ENCODE measurements at places on chromosomes 11 and 22.
A peak's percentile ranks its signal among the peaks of the same experiment; 100 is the strongest.

- peak; percentile 28 for DNase-seq
Measured at GRCh38 chr11:129323896-129324502, 51.6 kb upstream of the BARX2 start.

DNA sequence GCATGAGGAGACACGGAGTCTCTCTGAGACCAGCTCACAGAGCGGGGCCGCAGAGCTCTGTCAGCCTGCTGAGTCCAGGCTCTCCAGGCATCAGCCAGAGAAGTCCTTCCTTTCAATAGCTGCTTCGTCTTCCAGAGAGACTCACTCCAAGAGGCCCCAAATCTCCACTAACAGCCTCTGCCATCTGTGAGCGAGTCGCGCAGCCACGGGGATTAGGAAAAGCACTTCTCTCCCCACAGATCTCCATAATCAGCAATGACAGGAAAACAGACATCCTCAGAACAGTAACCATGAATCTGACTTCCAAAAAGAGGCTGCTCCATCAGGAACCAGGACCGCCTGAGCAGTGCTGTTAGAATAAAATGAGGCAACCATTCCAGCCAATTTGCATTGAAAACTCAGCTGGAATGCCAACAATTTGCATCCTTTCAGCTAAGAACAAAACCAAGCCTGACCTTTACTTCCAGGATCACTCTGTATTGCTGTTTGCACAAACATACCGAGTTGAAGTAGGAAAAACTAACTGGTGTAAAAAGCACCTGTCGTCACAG lies 65.4 kb downstream of the SMCO4 start:
- peak; percentile 11 for DNase-seq

GRCh38 chr11:133325711-133326110 lies 206.6 kb downstream of the OPCML start:
- no peak for DNase-seq

DNA sequence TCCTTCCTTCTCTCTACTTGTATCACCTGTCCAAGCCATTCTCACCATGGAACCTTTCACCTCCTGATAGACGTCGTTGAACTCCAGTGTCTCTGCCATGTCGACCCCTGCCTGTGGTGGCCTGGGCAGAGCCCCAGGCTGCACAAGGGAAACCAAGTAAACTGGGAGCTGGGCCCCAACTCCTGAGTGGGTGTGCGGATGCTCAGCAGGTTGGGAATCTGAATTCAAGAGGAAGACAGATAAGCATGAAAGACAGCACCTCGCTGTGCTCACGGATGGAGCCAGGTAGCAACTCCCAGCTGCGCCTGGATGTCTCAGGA lies 709 bp downstream of the SSRP1 start:
- DNase-seq: no peak

DNA sequence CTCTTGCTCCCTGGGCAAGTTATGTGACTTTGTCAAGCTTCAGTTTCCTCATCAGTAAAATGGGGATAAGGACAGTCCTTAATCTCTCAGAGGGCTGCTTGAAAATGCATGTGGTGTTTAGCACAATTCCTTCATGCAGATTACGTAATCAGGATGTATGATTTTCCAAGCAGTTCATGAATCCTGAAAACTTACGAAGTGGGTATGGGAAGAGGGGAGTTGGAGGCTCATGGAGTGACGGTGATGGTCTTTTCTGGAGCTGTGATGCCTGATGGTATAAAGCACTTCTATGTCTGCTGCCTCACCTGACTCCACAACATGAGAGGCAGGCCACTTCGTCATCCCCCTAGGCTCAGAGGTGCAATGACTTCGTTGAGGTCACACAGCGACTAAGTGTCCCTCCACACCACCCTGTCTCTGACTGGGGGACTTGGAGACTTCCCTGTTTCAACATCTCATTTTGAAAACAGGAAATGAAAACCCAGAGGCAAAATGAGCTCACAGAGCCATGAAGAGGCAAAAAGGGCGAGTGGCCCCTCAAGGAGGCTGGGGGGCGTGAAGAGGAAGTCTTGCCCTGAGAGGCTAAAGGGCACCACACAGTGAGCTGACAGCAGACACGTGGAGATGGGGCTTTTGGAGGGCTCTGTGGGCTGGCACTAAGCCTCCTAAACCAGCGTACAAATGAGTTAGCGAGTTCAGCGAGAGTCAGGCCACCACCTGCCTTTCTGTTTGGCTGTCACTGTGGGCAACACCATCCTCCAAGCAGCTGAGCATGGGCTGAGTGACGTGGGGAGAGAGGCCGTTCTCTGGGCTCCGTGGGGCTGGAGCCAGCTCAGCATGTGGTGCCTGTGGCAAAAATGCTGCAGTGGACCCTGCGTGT lies 10.1 kb downstream of the MCM5 start:
- DNase-seq: no peak

- DNase-seq: no peak
Measured at GRCh38 chr11:1009991-1010390, 26.5 kb downstream of the MUC6 start.
